ENCODE measurements at places on chromosomes 5 and 9.

- peak; percentile 33 for DNase-seq
Observed at GRCh38 chr9:100601216-100601615, 23.3 kb downstream of the CAVIN4 start.

DNA sequence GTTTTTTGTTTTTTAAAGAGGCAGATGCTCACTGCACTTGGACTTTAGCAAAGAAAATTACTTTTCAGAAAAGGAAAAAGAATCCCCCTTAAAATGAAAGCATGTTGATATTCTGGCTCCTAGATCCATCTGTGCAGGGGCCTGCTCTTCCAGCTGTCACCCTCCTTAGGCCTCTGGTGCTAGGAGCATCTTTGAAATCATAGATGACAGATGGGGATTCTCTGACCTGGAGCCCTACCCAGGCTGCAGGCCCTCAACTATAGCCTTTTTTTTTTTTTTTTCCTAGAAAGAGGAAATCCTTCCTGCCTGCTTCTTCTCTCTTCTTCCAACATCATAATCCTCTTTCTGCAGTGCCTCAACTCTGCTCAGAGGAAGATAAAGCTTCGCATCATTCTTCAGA is 16.3 kb upstream of the DCP2 start:
- no peak for DNase-seq

DNA sequence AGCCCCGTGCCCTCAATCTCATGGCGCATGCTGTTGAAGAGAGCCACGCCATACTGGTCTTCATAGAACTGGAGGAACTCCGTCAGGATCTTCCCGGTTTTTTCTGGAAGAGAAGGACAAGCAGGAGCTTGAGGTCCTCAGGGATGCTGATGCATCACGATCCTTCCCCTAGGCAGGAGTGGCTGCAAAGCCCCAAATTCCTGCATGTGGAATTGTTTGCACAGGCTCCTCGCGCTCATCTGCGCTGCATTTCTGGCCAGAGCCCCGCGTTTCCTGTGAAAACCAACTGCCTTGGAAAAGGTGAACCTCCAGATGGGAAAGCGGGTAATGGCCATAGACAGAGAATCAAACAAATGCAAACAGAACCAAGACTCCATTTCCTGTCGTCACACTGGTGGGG is 80.4 kb downstream of the LRSAM1 start:
- no peak for DNase-seq

GRCh38 chr5:72688916-72689315 is 127.5 kb upstream of the TNPO1 start:
- no peak for DNase-seq

- no peak for DNase-seq
Observed at GRCh38 chr5:168587987-168588386, 8.8 kb upstream of the PANK3 start.

DNA sequence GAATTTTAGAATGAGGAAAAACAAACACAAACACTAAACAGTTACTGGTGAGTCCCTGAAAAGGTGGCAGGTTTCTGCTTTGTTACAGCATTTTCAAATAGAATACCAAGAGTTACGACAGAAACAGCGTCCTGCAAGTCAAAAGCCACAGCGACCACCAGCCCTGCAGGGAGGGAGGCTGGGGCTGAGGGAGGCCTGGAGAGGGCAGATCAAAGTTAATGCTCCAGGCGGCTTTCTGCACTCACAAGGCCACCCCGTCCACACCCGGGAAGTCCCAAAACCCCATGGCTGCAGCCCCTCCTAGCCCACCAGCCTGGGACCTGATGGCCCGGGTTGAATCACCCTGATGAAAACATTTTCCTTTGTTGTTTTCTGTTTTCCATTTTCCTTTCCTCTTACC is 29.3 kb downstream of the COL23A1 start:
- DNase-seq = no peak

GRCh38 chr5:90518661-90519060 is 10.7 kb downstream of the LYSMD3 start:
- no peak for DNase-seq

GRCh38 chr5:61969755-61970154 is 336.3 kb upstream of the KIF2A start:
- DNase-seq = no peak

DNA sequence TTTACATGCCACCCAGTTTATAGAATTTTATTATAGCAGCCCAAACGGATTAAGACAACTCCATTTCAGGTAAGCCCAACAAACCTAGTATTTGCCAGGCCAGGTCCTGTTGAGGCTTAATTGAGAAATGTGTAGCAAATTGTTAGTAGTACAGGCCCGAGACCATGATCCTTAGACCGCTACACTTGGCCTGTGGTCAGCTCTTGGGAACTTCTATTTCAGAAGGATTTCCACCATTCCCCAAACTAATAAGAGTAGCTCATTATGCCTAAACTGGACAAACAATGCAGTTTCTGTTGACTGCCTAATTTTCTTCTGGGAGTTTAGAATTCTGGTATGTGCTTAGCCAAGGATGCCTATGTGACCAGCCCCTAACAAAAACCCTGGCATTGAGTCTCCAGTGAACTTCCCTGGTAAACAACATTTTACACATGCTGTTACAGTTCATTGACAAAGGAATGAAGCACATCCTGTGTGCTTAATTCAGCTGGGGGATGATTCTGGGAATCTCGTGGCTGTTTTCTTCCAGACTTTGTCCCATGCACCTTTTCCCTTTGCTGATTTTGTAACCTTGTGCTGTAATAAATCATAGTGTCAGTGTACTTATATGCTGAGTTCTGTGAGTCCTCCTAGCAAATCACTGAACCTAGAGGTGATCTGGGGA is 5.6 kb upstream of the GPX3 start:
- DNase-seq = no peak

- DNase-seq = no peak
Observed at GRCh38 chr9:131043646-131044045, 34.7 kb downstream of the LAMC3 start.

GRCh38 chr9:89877051-89878002 is 272.5 kb downstream of the GADD45G start:
- no peak for DNase-seq

GRCh38 chr5:180121826-180122413 is 50.4 kb upstream of the RNF130 start:
- DNase-seq = no peak

DNA sequence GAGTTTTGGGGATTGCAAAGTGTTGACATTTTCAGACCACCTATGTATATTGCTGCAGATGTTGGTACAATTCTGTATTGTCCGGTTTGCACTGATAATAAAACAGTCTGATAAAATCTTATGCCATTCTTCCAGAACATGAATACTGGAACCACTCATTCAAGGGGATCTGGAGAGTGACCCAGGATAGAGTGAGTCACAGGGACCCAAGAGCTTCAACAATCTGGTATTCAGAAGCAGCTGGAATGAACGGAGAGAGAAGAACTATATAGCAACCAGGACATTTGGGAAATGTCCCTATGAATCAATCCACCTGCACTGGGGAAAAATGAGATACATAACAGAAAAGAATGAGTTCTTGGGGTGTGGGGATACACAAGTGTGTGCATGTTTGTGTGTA is 73.3 kb downstream of the SH3TC2 start:
- no peak for DNase-seq

GRCh38 chr5:138686668-138687067 is 66.6 kb upstream of the CTNNA1 start:
- DNase-seq = no peak

- no peak for DNase-seq
Observed at GRCh38 chr9:18067548-18068120, 406.3 kb upstream of the ADAMTSL1 start.

- DNase-seq = no peak
Observed at GRCh38 chr9:12740845-12741244, 34.0 kb upstream of the LURAP1L start.

DNA sequence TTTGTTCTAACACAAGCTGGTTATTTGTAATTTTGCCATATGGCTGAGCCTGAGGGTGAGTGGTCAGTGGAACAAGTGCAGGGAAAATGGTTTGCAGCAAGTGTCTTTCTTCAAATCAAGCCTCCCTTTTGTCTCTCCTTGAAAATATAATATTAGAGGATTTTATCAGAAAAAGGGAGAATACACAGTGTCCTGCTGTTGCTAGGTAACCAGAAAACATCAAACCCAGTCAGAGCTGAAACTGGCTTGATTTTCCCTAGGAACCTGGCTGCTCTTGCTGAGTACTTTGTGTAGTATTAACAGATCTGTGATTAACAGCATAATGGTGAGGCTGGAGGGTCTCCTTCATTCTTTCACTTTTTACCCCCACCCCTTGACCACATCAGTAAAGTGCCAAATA is 314.0 kb downstream of the ARHGEF28 start:
- no peak for DNase-seq

- DNase-seq = no peak
Observed at GRCh38 chr5:90696153-90696552, 137.6 kb downstream of the ADGRV1 start.

GRCh38 chr9:97857606-97858392 is 4.8 kb downstream of the FOXE1 start:
- DNase-seq = no peak

DNA sequence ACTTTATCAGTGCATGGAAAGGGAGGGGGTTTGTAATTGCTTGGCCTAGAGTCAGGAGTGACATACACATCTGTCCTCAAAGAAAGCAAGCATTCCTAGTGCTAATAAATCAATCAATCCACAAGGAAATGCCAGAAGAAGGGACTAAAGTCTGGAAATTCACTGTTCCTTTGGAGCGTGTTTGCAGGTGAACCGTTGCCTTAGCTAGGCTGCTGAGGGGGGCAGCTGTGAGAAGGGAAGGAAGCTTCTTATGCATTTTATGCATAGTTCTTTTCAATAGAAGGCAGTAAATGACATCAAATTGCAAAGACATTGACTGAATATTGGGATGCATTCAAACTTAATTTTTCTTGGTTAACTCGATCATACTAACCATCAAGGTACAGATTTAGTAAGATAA is 1092.5 kb upstream of the SEMA6A start:
- DNase-seq = no peak

DNA sequence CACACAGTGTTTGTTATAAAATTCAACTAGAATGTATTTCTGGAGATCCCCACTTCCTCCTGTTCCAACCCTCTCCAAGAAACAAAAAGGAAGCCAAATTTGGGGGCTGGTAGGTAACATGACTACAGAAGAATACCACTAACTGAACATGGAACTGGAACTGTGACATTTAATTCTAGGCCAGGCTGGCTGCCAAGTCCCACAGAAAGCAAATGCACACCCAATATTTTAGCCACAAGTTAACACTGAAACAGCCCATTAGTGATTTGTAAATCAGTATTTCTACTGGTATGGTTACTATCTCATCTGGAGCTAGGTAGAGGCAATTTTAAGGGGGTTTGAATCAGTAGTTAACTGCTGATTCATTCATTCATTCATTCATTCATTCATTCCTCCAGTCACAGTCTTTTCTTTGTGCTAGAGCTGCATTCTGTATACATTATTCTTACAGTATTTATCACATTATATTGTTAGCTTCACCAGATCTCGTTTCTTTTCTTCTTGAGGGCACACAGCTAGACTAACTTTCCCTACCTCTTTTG is 131.7 kb upstream of the GDNF start:
- no peak for DNase-seq

DNA sequence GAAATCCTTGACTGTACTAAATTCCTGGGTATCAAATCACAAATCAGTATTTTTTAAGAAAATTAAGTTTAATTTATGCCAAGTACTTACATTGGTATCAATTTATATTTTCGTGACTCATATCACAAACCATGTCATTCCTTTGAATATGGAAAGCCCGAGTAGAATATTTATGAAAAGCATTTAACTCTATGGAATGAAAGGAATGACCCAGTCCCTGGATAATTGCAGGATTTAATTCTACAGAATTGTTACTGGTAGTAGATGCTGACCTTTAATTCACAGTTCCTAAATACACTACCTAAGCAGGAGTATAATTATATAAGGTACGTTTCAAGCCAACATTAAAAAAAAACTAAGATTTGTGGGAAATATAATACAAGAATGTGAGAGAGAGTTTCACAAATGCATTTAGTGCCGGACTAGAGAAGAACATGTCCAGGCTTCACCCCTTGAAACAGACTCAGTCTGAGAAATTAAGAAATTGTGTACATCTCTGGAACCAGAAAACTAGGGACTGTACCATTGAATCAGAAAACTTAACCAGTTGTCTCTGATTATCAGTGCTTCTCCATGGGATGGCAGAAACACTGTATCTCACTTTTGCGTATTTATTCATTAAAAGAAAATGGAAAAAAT is 28.5 kb upstream of the PLPPR1 start:
- no peak for DNase-seq

- DNase-seq = no peak
Observed at GRCh38 chr9:32863291-32863690, 80.0 kb downstream of the TMEM215 start.

GRCh38 chr5:10676224-10676623 is 84.8 kb downstream of the DAP start:
- no peak for DNase-seq

- DNase-seq = peak; percentile 91
Observed at GRCh38 chr5:179559284-179560252, 9.2 kb downstream of the RUFY1 start.

DNA sequence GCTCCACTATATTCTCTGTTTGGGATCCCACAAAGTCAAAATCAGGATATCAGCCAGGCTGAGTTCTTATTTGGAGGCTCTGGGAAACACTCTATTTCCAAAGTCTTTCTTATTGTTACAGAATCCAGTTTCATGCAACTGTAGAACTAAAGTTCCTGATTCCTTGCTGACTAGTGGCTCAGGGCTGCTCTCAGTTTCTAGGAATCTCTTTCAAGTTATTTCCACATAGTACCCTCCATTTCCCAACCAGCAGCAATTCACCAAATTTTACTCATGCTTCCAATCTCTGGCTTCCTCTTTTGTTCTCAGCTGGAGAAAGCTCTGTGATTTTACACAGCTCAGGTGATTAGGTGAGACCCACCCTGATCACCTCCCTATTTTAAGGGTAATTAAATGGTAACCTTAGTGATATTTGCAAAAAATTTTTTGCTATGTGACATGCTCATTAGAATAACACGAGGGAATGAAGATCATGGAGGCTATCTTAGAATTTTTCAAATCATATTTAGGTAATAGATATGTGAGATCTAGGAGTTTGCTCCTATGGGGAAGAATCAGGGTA is 794.9 kb upstream of the ARRDC3 start:
- no peak for DNase-seq

Data from stimulated activated CD4-positive, alpha-beta T cell treated with anti-CD3 and anti-CD28 coated beads, TNF-alpha, amount 100 ng/mL, for 48 hours (primary cell).